ENCODE measurements at places on chromosomes 13 and 19. TPM values are rescaled to one million over a fixed set of nuclear protein-coding genes. Genes with fewer than 3 reads are reported as not detected.
A peak's percentile ranks its signal among the peaks of the same experiment; 100 is the strongest.

ACP7 gene
- not detected for total RNA-seq

DNA sequence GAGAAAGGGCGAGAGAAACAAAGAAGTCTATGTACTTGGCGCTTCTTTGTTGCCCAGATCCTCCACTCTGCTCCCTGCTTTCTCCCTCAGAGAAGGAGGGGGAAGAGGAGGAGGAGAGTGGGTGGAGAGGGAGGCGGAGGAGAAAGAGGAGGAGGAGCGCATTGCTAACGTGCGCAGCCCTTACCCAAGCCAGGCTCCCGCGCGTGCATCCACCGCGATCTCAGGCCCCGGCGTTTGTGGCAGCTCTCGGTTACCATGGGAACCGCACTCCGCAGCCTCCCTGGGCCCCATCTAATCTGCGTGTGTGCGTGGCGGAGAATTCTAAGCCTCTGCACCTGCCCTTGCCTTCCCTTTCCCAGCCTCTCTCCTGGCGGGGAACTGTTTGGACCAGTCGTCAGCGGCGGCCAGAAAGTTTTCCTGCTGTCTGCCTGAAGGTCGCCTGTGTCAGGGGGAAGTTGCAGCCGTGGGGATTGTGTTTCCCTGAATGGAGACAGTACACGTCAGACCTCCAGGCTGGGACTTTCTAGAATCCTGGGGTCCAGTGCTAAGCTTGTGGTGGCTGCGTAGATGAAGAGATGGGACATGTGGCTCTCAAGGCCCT is at the start of gene ERICH6B:
Gene ERICH6B (minus strand): TSS at position 239 of the 601 bp plus-strand sequence. CDS start 18,734 bp downstream, outside the sequence.
- no peak within 1 kb of the TSS for H3K4me3 ChIP-seq
- no peak for DNase-seq
- H3K27ac ChIP-seq: no peak within 1 kb of the TSS
- H3K36me3 ChIP-seq: no peaks in the 10 kb centered on the region

GRCh38 chr19:7844951-7845350 is 14.9 kb downstream of the EVI5L start:
- DNase-seq: no peak
- no peaks in the 10 kb centered on the region for H3K4me1 ChIP-seq
- H3K4me3 ChIP-seq: no peak overlapping the region
- H3K27me3 ChIP-seq: no peaks in the 10 kb centered on the region
- H3K27ac ChIP-seq: no peak overlapping the region
- no peaks in the 10 kb centered on the region for H3K36me3 ChIP-seq

GRCh38 chr13:75960538-75960994 is 324.4 kb downstream of the LMO7 start:
- DNase-seq: no peak
- H3K27ac ChIP-seq: no peak overlapping the region
- H3K4me1 ChIP-seq: no peaks in the 10 kb centered on the region

GRCh38 chr13:114315074-114315785 is 927 bp downstream of the CHAMP1 start:
- H3K4me3 ChIP-seq: peak overlapping the region; percentile 69
- no peaks in the 10 kb centered on the region for H3K36me3 ChIP-seq
- peaks cover 57% of the 10 kb centered on the region for H3K4me1 ChIP-seq
- DNase-seq: no peak
- peak overlapping the region; percentile 95 for H3K27ac ChIP-seq
- no peaks in the 10 kb centered on the region for H3K27me3 ChIP-seq

GRCh38 chr19:12974301-12975220 is 5.2 kb downstream of the DAND5 start:
- no peak overlapping the region for H3K27ac ChIP-seq
- H3K4me3 ChIP-seq: no peak overlapping the region
- H3K27me3 ChIP-seq: no peaks in the 10 kb centered on the region
- DNase-seq: no peak

- peaks cover 40% of the 10 kb centered on the region for H3K36me3 ChIP-seq
- H3K27ac ChIP-seq: no peak overlapping the region
- DNase-seq: no peak
These were observed 16.1 kb upstream of the ZNF439 start for GRCh38 chr19:11832253-11832912.

GRCh38 chr19:46367426-46367825 is 20.5 kb downstream of the PPP5C start:
- no peak for DNase-seq
- peaks cover 5% of the 10 kb centered on the region for H3K36me3 ChIP-seq
- no peaks in the 10 kb centered on the region for H3K4me1 ChIP-seq
- H3K27me3 ChIP-seq: no peaks in the 10 kb centered on the region
- H3K27ac ChIP-seq: no peak overlapping the region

ARRDC5 gene
- total RNA-seq: not detected
